ENCODE measurements at places on chromosomes 7 and 10.

- no peak for DNase-seq
Measured at GRCh38 chr7:64312826-64313225, 935 bp upstream of the ZNF736 start.

GRCh38 chr10:33869028-33869427 lies 534.6 kb upstream of the NRP1 start:
- no peak for DNase-seq

- no peak for DNase-seq
Measured at GRCh38 chr7:106063692-106064091, 48.4 kb downstream of the SYPL1 start.

GRCh38 chr10:32923134-32923533 lies 34.9 kb downstream of the ITGB1 start:
- no peak for DNase-seq

DNA sequence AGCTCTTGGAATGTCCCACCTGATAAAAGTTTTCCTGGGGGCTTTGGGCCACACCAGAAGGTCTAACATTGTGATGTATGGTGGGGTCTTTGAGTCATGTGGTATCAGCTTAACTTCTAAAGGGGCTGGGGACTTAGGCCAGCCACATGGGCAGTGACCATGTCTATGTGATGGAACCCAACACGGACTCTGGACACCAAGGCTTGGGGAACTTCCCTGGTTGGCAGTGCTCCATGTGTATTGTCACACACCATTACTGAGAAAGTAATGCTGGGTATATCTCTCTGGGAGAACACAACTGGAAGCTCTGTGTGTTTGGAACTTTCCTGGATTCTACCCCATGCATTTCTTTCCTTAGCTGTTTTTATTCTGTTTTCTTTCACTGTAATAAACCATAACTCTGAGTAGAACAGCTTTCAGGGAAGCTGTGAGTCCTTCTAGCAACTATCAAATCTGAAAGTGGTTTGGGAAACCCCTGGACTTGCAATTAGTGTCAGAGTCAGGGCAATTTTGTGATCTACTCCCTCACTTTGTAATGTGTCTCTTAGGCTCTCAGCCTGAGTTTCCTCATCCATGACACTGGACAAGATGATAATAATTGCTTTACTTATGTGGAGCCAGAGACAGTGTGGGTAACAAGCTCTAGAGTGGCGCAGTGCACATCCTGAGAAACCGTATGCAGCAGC lies 28.4 kb upstream of the AGK start:
- no peak for DNase-seq

GRCh38 chr10:9262770-9263169 lies 1208.3 kb downstream of the GATA3 start:
- no peak for DNase-seq

DNA sequence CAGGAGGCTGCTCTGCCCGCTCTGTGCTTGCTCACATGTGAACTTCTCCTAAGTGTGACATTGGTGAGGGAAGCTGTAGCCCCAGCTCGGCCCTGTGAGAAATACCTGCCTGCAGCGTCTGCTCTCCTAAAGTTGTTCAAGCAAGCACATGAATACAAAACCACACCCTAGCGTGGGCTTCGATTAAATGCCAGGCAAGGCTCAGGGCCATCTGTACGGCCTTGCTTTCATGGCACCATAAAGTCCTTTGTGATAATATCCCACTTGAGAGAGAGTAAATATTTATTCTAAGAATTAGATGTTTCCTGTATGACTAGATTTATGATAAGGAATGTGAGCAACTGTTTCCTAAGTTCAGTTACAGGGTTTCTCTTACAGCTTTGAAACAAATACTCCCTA lies 262.8 kb upstream of the KLF14 start:
- no peak for DNase-seq

GRCh38 chr10:63107943-63108437 lies 25.1 kb upstream of the NRBF2 start:
- no peak for DNase-seq

GRCh38 chr10:22992075-22992474 lies 64.2 kb downstream of the ARMC3 start:
- no peak for DNase-seq

- DNase-seq, result no peak
Measured at GRCh38 chr10:109769966-109770365, 153.3 kb downstream of the XPNPEP1 start.

- DNase-seq, result no peak
Measured at GRCh38 chr7:47950714-47951113, 2.4 kb upstream of the PKD1L1 start.

- DNase-seq, result no peak
Measured at GRCh38 chr7:149489391-149490024, 8.1 kb downstream of the ZNF746 start.

All from H54 (cell line).